ENCODE measurements at places on chromosomes 13 and 19.

DNA sequence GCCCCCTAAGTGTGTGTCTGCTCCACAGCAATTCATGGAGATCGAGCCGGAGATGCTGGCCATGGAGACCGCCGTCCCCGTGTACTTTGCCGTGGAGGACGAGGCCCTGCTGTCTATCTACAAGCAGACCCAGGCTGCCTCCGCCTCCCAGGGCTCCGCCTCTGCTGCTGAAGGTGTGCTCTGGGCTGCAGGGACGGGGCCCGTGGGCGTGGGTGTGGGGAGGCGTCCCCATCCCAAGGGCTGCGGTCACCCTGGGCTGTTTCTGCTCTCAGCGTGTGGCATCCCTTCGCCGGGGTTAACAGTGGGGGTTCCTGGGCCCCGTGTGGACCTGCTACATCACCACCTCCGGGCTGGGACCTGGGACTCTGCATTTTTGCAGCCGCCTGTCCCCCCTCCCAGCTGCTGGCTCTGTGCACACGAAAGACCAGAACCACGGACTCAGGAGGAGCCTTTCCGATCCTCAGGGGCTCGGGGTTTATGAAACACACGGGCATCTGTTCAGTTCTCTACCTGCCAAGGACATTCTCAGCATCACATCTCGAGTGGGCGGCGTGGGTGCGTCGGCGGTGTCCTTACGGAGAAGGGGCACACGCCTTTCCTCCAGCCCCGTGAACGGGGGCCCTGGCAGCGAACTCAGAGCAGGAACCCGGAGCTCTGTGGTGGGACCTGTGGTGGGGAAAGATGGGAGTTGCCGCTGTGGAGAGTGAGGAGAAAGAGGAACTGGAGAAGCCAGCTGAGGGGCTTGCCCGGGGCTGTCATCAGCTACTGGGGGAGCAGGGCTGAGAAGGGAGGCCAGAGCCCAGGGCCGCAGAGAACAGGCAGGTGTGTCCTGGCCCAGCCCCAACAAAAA is 7.8 kb downstream of the NCLN start:
- DNase-seq: no peak

DNA sequence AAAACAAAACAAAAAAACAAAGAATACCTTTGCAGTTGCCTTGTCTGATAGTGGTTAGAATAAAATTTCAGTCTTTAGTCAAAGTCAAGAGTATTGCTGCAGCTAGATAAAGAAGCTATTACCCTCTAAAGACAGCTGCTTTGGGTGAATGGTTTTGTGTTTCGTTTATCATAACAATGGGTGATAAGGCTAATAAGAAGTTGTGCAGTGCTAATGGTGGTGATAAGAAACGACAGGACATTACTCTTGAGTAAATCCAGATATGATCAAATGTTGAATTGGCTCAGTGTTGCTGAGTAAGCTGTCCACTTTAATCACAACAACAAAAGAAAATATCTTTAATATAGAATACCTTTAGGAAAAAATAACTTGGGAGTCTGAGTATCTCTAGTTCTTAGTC is 1825.3 kb downstream of the SLITRK5 start:
- DNase-seq: no peak

DNA sequence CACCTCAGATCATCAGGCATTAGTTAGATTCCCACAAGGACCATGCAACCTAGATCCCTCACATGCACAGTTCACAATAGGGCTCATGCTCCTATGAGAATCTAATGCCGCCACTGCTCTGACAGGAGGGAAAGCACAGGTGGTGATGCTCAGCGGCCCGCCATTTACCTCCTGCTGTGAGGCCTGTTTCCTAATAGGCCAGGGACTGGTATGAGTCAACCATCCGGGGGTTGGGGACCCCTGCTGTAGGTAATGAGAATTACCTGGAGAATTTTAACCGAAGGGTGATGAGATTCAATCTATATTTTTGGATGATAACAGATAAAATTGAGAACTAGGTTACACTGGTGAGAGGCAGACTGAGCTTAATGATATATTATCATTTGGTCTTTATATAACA is 101.4 kb downstream of the LACC1 start:
- DNase-seq: no peak

DNA sequence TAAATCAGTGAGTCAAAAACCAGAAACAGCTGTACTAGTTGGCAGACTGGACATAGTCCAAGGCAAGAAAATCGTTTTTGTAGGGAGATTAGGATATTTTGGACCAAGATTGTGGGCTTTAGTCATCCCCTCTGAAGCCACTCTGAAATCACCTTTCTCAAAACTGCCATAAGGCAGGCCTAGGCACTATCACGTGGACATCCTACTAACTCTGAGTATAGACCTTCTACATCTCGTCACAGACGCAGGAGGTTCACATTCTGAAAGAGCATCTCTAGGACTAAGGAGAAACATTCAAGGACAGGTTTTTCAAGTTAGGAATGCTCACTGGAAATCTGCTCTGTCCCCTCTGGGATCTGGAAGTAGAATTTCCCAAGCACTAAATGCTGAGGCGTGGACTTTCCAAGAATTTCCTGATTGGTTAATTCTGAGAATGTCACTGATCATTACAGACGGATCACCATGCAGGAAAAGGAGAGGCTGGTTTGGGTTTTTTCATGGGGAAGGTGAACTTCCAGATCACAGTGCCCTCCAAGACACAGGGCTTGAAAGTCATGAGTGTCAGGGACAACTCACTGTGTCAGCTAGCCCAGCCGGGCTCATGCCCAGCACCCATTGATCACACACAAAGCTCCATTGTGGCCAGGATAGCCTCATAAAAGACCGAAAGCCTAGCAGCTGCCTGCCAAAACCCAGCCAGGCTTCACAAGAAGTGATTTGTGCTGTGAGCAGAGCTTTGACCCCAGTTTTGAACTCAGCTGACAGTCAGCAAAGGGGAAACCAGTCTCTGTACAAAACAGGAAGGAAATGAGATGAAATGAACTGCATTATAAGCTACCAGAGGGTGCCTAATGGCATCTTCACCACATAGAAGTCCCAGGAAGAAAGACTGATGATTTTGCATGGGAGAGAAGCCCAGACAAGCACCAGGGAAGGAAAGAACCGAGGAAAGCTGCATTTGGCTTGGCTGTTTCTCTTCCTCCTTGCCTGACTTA is 2.7 kb upstream of the RUBCNL start:
- peak; percentile 56 for DNase-seq

GRCh38 chr13:38730332-38730731 is 43.5 kb downstream of the FREM2 start:
- no peak for DNase-seq

DNA sequence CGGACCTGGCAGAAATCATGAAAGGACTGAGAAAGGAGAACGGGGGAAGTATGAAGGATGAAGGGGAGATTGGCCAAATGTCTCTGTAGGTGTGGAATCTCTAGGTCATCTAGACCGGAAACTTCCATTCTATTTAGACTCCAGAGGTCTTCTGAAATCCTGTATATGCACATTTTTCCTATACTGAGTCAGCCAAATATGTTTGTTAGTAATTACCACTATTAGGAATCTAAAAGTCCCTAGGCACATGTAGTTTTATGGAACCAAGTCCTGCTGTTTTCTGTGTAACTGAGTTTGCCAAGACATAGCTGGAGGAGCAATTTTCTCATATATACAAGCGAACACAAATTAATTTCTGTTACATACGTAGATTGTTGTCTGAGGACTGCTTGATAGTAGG is 498.1 kb downstream of the GPC5 start:
- DNase-seq: no peak

DNA sequence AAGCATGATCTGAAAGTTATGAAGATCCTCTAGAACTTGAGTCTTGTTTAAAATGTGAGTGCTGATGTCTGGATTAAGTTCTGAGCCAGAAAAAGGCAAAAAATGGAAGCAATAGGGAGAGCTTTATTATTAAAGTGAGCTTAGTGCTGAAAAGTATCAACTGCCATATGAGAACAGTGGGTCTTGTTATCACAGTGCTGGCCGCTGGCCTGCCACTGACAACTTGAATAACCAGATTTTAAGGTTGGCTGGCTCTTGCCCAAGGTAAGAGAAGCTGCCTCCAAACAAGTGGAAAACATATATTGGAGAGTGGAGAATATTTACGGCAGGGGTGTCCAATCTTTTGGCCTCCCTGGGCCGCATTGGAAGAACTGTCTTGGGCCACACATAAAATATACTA is 33.9 kb downstream of the NUFIP1 start:
- DNase-seq: peak; percentile 46

- DNase-seq: peak; percentile 90
Measured at GRCh38 chr13:33611121-33611805, 206.7 kb upstream of the RFC3 start.

DNA sequence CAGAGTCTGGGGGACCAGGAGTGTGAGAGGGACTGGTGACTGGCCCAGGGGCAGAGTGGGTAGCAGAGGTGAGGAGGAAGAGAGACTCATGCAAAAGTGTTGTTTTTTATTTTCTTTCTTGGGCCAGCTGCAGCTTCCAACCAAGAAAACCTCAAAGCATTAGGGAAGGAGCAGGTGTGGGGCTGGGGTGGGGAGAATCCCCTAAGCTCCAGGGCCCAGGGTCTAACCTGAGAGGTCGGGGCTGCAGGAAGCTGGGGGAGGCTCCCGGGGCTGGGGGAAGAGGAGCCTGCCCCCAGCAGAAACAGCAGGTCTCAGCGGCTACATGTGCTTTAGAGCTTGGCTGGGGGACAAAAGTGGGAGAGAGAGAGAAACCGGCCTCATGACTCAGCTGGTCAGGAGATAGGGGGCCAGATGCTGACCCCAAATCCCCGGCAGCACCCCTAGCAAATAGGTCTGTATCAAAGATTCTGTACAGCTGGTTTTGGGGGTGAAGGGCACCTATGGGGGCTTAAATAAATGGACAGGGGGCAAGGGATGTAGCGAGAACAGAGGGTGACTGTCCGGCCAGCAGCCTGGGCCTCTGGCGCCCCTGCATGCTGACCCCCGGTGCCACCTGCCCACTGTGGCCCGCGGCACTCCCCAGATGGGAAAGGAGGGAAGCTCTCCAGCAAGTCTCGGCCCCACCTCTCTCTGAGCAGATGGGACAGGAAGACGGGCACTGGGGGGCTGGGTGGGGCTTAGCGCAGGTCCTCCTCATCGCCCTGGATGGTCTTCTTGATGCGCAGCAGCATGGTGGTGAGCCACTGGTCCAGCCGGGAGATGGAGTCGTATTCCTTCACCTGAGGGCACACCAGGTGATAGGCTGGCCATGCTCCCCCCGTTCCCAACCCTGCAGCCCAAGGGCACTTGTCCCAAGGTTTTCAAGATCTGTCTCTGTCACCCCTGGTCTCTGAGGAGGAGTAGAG is 3.8 kb upstream of the KPTN start:
- no peak for DNase-seq

DNA sequence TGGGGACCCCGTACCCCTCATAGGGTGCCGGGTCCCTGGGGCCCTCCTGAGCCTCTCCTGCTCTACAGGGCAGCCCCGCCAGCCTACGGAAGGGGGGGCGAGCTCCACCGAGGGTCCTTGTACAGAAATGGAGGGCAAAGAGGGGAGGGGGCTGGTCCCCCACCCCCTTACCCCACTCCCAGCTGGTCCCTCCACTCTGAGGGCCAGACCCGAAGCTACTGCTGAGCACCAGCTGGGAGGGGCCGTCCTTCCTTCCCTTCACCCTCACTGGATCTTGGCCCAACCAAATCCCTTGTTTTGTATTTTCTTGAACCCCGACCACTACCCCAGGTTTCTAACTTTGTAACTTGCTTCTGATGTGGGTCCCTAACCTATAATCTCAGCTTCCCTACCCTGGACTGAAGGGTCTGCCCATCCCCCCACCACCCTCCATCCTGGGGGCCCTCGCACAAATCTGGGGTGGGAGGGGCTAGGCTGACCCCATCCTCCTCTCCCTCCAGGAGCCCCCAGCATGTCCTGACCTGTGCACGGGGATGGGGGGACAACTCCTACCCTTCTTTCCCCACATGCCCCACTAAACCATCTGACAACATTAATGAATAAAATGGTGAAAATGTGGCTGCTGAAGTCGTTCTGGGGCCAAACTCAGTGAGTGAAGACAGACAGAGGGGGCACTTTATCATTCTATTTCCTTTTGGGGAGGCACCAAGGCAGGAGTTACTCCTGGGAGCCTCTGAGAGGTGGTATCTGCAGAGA is 13.0 kb downstream of the ARHGAP33 start:
- DNase-seq: no peak

DNA sequence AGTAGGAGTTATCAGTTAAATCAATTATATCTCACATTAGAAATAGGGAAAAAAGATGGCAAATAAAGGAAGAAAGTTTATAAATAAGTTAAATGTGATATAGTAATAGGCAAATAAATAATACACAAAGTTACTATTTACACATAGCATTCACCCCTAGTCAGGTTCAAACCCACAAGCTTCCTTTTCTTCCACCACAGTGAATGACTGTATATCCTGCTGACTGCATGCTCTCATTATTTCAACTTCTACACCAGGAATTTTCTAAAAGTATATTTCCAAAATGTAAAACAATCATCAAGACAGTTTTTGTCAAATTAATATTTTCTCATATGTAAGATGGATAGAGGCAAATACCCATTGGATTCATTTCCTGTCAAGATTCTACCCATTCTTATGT is 548.6 kb upstream of the SLITRK5 start:
- peak; percentile 36 for DNase-seq

DNA sequence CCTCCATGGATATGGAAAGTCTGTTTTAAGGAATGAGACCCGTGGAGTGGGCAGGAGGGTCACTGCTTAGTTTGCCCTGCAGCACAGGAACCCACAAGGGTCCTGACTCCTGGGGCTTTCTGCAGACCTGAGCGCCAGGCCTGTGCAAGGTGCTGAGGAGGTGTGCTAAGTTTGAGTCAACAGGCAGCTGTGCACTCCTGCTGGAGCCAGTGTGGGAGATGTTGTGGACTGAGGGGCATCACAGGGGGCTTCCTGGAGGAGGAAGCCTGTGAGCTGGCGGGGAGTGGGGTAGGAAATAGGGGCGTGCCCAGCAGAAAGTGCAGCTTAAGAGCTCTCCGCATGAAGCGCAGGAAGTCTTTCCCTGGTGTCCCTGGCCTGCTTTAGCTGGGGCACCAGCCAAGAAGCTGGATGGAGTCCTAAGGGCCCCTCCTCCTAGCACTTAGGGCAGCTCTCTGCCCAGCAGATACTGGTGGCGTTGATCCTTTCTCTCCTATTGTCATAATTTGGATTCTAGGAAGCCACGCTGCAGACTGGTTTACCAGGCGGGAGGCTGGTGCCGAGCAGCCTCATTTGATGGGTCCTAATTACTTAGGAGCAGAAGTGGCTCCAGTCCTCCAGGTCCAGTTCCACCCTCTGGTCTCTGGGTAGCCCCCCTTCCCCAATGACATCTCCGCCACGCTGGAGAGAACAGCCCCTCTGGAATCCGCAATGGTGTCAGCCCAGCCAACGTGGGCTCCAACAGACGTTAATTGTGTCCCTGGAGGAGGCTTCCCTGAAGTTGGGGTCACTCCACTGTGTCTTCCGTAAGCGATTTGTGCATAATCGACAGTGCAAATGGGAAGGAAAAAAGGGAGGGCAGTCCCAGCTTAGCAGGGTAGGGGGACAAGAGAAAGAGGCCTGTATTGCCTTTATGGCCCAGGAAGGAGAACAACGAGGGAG is 309.2 kb downstream of the ZNF536 start:
- no peak for DNase-seq

DNA sequence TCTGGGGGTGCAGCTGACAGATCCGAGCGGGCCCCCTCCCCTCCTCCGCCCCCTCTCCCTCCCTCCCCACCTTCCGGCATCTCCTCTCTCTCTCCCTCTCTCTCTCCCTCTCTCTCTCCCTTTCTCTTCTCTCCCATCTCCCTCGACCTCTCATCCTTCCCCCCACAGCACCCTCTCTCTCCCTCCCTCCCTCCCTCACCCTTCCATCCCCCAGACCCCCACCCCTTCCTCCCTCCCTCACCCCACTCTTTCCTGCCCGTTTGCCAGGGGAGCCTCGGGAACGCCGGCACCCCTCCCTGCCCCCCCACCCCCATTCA is 666 bp downstream of the CELF5 start:
- no peak for DNase-seq

All from astrocyte of the hippocampus (primary cell).